Fibroblast of skin of left biceps (primary cell): ENCODE measurements at places on chromosomes 1 and 21.

- no peak for DNase-seq
These were observed 283.3 kb upstream of the ST6GALNAC5 start for GRCh38 chr1:76583875-76584477.

DNA sequence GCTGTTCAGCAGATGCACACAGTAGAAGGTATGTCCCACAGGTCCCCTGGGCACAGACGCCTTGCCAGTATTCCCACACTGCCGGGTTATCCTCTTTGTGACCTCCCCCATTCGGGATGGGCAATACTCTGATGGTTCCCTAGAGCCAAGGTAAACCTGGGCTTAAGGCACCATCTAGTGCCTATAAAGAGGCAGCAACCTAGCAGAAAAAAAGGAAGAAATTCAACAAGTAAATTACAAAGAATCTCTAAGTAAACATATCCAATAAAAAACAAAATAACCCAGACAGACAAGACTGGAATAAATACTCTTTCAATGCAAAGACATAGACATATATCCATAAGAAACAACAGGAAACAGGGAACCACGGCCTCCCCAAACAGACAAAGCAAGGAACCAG, 39.4 kb downstream of the HSF2BP start:
- no peak for DNase-seq

GRCh38 chr1:1239614-1240347, 6.7 kb downstream of the C1QTNF12 start:
- no peak for DNase-seq

DNA sequence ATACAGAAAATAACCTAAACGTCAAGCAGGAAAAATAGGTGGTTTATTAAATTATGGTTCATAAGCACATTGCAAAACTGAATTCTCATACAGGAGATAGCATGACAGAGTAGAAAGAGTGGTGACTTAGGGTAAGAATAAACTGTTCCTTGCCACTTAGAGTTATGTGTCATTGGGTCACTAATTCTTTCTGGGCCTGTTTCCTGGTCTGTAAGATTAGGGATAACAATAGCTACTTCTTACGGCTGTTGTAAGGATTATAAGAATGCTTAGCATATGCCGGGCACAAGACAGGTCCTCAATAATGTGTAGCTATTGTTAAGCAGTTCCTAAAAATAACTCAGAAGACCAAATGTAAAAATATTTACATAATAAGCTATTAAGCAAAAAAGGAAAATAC, 24.2 kb downstream of the SNRNP40 start:
- no peak for DNase-seq

- DNase-seq: no peak
These were observed 240.1 kb downstream of the KCTD3 start for GRCh38 chr1:215807218-215807617.

- no peak for DNase-seq
These were observed 23.4 kb downstream of the CELF3 start for GRCh38 chr1:151693057-151693651.

- no peak for DNase-seq
These were observed 66.9 kb upstream of the NGF start for GRCh38 chr1:115404911-115405310.

GRCh38 chr1:167344112-167344511, 123.4 kb downstream of the POU2F1 start:
- peak; percentile 1 for DNase-seq

DNA sequence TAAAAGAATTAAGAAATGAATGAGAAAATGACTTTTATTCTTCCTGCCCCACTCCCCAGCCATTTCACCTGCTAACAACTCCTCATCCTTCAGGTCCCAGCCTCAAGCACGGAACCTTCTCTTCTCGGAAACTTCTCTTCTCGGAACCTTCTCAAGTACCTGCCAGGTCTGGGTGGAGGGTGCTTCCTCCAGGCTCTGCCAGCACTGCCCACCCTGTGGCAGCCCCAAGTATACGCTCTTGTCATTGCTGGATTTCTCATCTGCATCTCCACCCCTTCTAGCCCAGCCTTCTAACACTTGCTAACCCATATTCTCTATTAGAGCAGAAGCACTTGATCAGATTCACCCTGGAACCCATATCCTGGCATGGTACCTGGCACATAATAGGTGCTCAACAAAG, 3.9 kb upstream of the IFFO2 start:
- DNase-seq: no peak

- DNase-seq: no peak
These were observed 48.2 kb downstream of the ELK4 start for GRCh38 chr1:205583461-205584130.

DNA sequence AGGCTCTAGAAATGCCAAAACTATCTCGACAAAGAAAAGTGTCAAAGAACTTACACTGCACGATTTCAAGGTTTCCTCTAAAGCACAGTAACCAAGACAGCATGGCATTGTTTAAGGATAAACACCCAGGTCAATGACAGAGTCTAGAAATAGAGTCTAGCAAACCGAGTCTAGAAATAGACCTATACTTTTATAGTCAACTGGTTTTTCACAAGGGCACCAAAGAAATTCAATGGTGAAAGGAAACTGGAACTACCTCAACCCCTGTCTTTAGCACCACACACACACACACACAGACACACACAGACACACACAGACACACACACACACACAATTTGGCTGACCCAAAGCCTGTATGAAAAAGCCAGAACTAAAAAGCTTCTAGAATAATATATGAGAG, 67.1 kb upstream of the PGBD5 start:
- DNase-seq: no peak

DNA sequence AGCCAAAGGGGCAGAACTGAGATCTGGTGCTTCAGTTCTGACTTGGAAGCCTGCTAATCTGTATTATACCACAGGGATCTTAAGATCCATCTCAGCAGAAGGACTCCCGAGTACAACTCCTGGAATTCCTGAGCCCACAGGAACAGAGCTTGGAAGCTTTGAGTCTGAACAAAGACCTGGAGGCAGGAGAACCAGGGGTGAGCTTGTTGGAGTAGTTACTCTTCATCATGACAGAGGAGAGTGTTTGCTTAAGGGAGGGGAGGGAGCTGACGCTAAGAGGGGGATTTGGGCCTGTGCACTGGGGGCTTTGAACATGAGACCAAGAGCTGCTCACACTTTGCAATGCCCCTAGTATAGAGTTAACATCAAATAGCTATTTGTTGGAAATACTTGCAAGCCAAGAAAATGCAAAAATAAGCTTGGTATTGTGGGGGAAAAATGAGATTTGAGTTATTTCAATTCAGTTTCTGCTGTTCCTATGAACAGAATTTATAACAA, 41.1 kb upstream of the TRABD2B start:
- DNase-seq: no peak

- no peak for DNase-seq
These were observed 119.0 kb downstream of the SIM2 start for GRCh38 chr21:36817732-36818450.

- no peak for DNase-seq
These were observed 5.6 kb upstream of the CTPS1 start for GRCh38 chr1:40973912-40974311.

DNA sequence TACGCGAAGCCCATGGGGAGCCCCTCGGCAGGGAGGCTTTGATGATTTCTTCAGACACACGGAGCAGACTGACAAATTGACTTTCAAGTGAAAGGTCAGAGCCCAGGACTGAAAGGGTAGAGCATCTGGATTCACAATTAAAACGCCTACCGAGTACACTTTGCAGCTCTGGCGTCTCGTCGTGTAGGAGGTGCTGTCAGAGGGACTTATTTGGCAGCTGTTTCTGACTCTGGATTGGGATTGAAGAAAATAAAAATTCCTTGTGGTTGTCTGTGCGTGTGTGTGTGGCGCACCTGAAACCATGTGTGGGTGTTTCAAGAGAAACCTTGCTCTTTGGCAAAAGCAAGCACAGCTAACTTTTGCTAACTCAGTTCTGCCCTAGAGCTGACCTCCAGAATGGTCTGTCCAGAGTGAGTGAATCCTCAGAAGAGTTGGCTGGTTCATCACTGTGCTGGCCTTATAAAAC, 348.7 kb downstream of the HLX start:
- no peak for DNase-seq

DNA sequence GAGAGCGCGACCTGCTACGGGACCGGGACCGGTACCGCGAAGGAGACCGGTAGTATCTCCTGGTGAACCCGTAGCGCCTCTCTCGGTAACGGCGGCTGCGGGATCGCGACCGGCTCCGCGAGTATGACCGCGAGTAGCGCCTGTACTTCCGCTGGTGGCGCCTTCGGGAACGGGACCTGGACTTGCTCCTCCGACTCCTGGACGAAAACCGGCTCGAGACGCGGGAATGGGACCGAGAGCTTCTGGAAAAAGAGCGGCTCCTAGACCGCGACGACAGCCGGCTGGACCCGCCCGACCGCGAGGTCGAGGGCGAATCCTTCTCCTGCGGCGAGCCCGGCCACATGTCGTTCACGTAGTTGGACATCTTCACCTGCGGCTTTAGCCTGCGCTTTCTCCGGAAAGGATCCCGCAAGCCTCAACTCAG, 642 bp downstream of the RSRP1 start:
- DNase-seq: no peak

DNA sequence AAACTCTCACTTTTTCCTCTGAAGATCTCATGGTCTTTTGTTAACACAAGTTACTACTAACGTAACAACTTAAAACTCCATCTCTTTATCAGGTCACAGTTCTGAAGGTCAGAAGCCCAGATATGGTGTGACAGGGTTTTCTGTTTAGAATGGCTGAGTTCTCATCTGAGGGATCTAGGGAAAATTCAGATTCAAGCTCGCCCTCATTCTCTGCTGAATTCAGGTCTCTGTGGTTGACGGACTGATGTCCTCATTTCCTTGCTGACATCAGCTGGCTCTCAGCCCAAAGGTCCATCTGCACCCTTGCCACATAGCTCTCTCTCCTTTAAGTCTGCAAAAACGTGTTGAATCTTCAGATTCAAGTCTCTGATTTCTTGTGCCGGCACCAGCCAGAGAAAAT, 6.1 kb upstream of the NTPCR start:
- no peak for DNase-seq

DNA sequence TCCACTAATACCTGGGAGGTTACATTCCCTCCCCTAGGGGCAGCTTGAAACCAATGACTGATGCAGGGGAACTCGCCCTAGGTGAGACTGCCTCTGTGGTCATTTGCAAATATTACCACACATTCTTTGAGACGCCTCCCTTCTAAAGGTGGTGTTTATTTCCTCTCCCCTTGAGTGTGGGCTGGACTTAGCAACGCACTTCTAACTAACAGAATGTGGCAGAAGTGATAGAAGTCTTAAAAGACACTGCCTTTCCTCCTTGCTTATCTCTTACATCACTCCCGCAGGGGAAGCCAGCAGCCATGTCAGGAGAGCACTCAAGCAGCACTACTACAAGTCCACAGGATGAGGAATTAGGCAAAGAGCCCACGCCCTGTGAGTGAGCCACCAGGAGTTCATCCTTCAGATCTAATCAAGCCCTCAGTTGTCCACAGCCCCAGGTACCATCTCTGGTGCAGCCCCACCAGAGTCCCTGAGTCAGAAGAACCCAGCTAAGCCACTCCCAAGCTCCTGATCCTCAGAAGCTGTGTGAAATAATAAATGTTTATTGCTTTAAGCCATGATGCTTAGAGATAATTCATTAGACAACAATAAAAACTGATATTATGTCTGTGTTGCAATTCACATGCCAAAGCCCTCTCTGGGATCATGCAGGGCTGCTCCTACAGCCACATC, 14.8 kb upstream of the MATN1 start:
- DNase-seq: no peak

DNA sequence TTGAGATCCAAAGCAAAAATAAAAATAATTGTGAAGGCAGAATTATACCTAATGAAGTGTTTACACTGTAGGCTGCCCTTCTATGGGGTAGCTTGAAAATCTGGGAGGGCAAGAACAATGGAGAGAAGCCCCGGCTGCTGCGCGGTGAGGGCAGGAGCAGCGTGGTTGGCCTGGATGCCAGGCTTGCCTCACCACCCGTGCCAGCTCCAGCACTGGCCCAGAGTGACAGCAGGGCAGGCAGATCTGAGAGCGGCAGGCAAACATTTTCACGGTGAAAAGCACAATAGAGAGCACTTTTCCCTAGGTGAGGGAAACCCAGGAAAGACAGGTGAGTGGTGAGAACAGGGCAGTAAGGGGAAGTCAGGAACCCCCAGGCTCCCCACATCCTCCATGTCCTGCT, 1.4 kb downstream of the PROK1 start:
- DNase-seq: no peak

DNA sequence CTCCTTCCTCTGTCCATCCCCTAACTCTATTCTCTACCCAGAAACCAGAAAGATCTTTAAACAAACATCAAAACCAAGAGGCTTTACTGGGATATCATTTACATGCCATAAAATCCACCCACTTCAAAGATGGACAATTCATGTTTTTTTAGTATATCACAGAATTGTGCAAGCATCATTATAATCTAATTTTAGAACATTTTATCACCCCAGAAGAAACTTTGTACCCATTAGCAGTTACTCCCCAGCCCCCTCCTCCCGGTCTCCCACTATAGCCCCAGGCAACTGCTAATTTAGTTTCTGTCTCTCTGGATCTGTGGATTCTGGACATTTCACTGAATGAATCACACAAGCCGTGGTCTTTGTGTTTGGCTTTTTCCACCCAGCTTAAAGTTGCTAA, 4.8 kb upstream of the SELENON start:
- DNase-seq: no peak

GRCh38 chr1:172140072-172140471, 280.4 kb upstream of the C1orf105 start:
- DNase-seq: no peak

- no peak for DNase-seq
These were observed 233.1 kb downstream of the HHIPL2 start for GRCh38 chr1:222314839-222315238.

DNA sequence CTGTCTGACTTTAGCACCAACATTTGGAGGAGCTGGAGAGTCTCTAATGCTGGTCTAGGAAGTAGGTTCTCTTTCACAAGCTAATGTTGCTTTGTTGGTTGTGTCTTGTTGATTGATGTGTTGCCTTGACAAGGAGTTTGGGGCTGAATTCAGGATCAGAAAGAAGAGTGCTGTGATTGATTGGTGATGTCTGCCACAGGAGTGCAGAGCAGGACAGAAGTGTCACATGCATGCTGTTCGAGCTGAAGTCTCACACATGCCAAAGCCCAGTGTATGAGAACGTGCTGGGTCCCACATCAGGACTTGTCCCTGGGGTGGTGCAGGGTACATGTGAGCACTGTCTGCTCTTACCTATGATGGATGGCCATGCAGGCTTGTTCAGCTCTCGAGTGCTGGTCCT, 694.4 kb downstream of the MATN1 start:
- DNase-seq: no peak

GRCh38 chr1:195964516-195964915, 643.7 kb downstream of the KCNT2 start:
- no peak for DNase-seq
